ENCODE measurements at places on chromosomes 2 and 18.

DNA sequence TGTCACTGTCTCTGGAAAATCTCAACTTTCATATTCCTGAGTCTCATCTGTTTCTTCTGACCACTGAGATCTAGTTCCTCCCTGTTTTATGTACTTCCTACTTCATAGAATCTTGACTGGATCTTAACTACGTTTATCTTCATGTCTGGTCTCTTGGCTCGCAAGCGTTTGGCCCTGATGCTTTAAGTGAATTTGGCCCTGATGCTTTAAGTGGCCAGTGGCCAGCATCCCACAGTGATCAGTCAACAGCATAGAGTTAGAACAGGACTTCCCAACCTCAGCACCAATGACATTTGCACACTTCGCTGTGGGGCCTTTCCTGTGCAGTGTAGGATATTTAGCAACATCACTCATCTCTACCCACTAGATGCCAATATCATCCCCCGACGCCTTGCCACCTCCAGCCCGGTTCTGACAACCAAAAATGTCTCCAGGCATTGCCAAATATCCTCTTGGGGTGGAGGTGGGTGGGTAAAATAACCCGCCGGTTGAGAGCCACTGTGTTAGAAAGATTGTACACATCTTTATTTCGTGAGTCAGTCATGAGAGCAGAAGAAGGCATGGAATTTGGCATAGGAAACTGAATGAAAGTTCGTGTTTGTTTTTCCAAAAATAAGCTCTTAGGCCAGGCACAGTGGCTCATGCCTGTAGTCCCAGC, 12.2 kb downstream of the TM4SF20 start:
- no peak for DNase-seq

GRCh38 chr2:137975280-137976271, 11.3 kb downstream of the HNMT start:
- DNase-seq = peak; percentile 59

DNA sequence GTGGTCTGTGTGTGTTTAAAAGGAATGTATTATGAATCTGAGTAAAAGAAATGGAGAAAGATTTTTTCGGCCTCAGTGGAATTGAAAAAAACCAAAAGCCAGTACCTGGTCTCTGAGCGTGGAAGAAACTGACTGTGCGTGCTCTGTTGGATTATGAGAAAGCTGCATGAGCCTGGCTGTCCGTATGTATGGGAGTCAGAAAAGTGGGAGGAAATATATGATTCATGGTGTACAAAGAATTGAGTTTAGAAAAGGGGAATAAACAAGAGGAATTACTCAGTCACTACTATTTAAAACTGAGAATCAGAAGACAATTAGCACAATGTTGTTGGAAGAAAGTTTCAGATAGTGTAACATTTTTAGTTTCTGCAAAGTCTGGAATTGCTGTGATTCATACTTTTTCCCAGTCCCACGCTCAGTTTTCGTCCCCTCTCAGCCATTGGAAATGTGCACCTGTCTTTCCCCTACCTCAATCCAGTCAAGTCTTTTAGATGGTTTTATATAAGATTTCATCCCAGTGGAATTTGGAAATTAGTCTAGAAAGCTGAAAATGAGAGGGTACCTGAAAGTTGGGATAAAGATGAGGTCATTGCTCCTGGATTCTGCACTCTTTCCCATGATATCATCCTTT, 66.4 kb upstream of the CHMP1B start:
- DNase-seq = no peak

GRCh38 chr2:203915256-203915655, 21.3 kb upstream of the ICOS start:
- no peak for DNase-seq

DNA sequence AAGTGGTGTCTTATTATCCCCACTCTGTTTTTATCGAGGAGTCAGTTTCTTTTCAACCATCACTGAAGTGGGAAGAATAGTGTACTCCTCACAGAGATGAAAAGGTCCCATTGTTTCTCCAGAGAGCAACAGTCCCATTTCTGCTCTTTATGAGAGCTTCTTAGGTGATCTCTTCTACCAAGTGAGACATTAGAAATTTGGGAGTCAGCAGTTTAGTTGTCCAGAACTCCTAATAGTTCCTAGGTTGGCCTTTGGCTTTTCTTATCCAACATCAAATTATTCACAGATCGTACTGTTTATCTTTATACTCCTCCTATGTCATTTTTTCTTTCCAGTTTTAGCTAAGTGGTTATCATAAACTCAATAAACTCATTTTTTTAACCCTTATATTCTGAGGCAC, 213.1 kb downstream of the BABAM2 start:
- no peak for DNase-seq
